ENCODE measurements at places on chromosomes 1 and 21.

GRCh38 chr1:166184897-166185296 lies 18.1 kb upstream of the FAM78B start:
- DNase-seq: no peak

- no peak for DNase-seq
Measured at GRCh38 chr1:162656266-162656665, 24.0 kb downstream of the DDR2 start.

GRCh38 chr1:27876341-27877114 lies 4.2 kb downstream of the THEMIS2 start:
- no peak for DNase-seq

- no peak for DNase-seq
Measured at GRCh38 chr1:16204634-16205333, 7.7 kb downstream of the ARHGEF19 start.

DNA sequence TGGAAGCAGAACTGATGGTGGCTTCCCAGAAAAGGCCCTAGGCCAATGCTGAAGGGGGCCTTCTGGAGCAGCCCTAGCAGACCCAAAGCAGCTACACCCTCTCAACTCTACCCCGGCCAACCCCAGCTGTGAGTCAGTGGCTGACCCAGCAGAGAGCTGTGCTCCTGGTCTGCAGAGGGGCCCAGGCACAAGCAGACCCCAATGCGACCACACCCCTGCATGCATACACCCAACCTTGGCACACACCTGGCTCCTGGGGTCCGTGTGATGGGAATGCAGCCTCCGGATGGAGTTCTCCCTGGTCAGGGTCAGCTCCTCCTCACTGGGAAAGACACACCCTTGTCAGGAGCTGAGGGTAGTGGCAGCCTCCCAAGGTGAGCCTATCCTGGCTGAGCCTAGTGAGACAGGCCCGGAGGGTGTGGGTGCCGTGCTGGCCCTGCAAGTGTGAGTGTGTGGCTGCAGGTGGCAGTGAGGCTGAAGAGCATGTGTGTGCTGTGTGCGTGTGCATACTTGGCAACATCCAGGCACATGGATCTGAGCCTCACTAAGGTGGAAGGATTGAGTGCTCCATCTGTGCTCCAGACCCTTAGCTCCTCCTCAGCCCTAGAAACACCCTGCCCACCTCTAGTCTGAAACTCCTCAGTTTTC lies 3.9 kb upstream of the ARHGAP30 start:
- no peak for DNase-seq

DNA sequence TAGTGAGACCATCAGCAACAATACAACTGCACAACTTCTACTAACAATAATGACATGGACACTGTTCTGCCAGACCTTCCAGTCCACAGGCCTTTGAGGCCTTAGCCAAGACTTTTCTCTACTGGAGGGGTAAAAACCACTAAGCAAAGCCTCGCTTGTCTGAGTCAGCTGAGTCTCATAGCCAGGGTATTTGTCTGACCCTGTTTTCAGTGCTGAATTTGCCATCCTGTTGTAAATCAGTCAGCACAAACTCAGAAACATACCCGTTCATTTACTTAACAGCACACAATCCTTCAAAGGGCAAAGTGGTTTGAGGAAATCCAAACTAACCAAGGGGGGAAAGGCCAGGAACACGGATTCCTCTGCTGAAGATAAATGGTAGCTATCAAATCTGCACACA lies 537.8 kb downstream of the SMYD3 start:
- DNase-seq: peak; percentile 97

Data from fibroblast of skin of left quadriceps (primary cell).